CD8-positive, alpha-beta T cell (primary cell): ENCODE measurements at places on chromosomes 6 and 20. TPM values are rescaled to one million over a fixed set of nuclear protein-coding genes. Genes with fewer than 3 reads are reported as not detected.

Gene ANGPT4
- not detected for total RNA-seq

GRCh38 chr20:50543326-50543725 is 33.1 kb downstream of the PTPN1 start:
- DNase-seq = no peak

- no peak for DNase-seq
These were observed 79.3 kb downstream of the INSM1 start for GRCh38 chr20:20447196-20447595.

- DNase-seq = no peak
These were observed 12.6 kb upstream of the FRMD1 start for GRCh38 chr6:168091381-168092264.

Gene FOXC1
- total RNA-seq = not detected

Gene WFDC12
- not detected for total RNA-seq

Gene TMEM244
- total RNA-seq = not detected

- DNase-seq = no peak
These were observed 88.1 kb downstream of the PRSS35 start for GRCh38 chr6:83600459-83600858.

- DNase-seq = no peak
These were observed 77.4 kb upstream of the HDDC2 start for GRCh38 chr6:125379174-125379573.

Gene ADTRP
- 4.4 TPM for total RNA-seq
